Fibroblast of pulmonary artery (primary cell): ENCODE measurements at places on chromosomes 5 and 9.

DNA sequence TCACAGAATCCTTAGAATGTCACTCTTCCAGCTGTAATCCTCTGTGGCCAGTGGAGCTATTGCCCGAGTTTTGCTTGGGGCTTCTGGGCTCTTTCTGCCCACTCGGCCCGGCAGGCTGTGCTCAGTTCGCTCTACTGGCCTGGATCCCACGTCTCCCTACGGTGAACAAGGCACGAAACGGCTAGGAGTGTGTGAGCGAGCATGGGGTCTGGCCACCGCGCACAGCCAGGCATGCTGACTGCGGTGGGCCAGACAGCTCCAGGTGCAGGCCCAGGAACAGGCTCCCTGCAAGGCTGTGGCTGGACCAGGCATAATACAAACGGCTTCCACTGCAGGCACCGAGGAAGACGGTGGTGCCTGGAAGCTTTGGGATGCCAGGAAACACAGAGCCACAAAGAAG lies 2035.5 kb upstream of the ACO1 start:
- DNase-seq = no peak

- peak; percentile 78 for DNase-seq
Measured at GRCh38 chr5:8756498-8757084, 789.3 kb downstream of the SEMA5A start.

GRCh38 chr9:21761309-21761901 lies 41.0 kb upstream of the MTAP start:
- no peak for DNase-seq

DNA sequence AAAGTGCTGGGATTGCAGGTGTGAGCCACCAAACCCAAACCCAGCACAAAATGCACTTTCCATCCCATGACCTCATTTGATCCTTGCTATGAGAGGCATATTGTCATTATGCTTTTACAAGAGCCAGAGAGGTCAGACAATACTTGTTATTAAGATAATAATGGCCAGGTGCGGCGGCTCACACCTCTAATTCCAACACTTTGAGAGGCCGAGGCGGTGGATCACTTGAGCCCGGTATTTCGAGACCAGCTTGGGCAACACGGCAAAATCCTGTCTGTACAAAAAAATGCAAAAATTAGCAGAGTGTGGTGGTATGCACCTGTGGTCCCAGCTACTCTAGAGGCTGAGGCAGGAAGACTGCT lies 55.9 kb upstream of the IL17B start:
- no peak for DNase-seq

- peak; percentile 53 for DNase-seq
Measured at GRCh38 chr9:29701559-29701958, 2128.3 kb upstream of the C9orf72 start.

GRCh38 chr9:69292078-69292477 lies 32.9 kb upstream of the ENTREP1 start:
- no peak for DNase-seq

- peak; percentile 57 for DNase-seq
Measured at GRCh38 chr9:110640736-110641135, 27.9 kb upstream of the MUSK start.

DNA sequence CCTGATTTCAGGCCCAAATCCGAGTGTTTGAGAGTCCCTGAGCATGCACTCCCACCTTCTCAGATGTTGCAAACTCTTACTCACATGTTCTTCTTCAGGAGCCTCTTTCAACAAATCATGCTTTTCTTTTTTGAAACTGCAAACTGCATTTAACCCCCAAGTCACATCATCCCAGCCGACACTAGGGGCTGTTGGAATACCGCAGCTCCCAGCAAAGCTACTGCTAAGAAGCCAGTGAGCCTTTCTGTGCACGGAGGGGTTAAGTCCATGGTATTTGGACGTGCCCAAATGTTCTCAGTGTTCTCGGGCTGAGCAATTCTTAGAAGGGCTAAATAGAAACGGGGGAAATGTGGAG lies 282.9 kb downstream of the NFIB start:
- peak; percentile 97 for DNase-seq

DNA sequence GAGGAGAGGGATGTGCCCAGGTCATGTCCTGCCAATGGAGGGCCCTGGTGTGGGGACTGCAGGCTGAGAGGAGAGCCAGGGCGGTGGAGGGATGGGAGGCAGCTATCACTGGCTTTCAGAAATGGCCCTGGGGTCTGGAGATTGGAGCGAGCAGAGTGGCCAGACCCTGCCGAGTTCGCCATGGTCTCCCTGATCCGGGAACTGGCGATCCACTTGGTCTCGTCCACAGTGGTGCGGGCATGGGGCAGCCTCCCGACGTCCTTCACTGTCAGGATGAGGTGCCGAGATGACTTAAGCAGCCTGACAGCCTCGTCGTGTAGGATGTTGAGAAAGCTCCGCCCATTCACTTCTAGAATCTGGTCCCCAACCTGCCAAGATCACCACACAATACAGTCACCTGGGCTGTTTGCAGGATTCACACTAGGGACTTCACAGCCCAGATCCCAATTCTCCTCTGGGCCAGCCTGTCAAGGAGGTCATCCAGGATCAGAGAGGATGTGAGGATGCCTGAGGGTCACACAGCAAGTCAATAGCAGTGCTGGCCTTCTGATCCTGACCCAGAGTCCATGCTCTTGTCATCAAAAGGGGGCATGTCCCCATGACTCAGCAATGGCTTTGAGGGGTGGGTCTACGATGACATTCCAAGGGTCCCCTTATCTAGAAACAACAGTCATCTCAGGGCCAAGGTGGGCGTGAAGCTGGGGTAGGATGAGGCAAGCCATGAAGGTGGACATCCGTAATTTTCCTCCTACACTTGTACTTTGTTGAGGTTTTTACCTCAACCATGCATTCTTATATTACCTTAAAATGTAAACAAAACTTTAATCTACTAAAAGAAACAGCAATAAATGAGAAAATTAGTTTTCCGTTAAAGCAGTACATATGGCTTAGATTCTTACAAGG lies 38.5 kb upstream of the AKNA start:
- DNase-seq = no peak

DNA sequence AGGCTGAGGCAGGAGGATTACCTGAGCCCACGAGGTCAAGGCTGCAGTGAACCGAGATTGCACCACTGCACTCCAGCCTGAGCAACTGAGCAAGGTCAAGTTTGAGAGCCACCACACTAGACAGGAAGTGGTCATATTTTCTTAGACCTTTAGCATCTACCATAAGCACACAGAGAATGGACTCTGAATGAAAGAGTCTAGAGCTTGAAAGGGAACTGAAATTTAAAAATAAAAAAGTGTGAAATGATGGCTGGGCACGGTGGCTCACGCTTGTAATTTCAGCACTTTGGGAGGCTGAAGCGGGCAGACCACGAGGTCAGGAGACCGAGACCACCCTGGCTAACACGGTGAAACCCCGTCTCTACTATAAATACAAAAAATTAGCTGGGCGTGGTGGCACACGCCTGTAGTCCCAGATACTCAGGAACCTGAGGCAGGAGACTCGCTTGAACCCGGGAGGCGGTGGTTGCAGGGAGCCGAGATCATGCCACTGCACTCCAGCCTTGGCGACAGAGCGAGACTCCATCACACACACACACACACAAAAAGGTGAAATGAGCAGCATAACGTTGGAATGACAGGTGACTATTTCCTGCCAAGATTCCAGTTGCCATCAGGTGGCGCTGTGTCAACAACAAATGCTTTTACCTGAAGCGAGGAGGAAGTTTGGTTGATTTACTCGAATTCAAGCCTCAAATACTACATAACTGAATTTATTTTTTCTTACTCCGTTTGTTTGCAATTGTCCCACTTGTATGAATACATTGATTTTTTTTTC lies 21.3 kb upstream of the AK3 start:
- DNase-seq = peak; percentile 87

- DNase-seq = no peak
Measured at GRCh38 chr5:100519075-100519474, 16.1 kb upstream of the FAM174A start.

DNA sequence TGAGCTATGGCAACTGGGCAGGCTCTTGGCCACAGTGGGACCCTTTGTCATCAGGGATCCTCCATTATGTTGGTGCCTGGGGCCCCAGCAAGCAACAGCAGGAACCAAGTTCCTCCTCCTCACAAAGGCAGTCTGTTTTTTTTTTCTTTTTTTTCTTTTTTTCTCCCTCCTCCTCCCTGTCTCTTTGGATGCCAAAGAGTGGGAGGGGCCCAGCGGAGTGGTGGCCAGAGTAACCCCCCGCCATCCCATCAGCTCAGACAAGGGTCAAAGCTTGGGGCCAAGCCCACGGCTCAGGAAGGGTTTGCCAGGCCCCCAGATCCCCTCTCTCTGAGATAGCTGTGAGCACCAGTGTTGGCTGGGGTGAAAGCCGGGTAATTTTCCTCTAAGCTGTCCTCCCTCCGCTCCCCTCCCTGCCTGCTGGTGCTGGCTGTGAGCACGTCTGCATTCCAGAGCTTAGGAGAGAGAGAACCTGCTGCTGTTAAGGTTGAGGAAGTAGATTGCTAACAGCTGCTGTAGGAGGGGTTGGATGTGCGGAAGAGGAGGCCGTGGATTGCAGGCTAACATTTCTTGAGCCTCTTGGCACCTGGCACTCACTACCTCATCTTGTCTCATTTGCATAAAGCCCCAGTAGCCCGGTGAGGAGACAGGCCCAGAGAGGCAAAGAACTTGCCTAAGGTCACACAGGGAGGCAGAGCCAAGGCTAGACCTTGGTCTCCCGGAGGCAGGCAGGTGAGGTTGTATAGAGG lies 21.2 kb downstream of the GSN start:
- peak; percentile 88 for DNase-seq

- no peak for DNase-seq
Measured at GRCh38 chr9:131475111-131475955, 27.4 kb upstream of the POMT1 start.

- no peak for DNase-seq
Measured at GRCh38 chr5:77431719-77432118, 60.4 kb downstream of the WDR41 start.
